Cardiac septum (tissue), 1 donor: ENCODE measurements at places on chromosomes 16 and 17.

- DNase-seq = no peak
Observed at GRCh38 chr17:12296209-12296625, 275.5 kb downstream of the MAP2K4 start.

GRCh38 chr17:47728214-47728877 is 4.7 kb upstream of the TBX21 start:
- no peak for DNase-seq

- DNase-seq = no peak
Observed at GRCh38 chr17:77941004-77941403, 17.5 kb upstream of the TNRC6C start.

- DNase-seq = no peak
Observed at GRCh38 chr16:69123910-69124309, 8.5 kb downstream of the CHTF8 start.

DNA sequence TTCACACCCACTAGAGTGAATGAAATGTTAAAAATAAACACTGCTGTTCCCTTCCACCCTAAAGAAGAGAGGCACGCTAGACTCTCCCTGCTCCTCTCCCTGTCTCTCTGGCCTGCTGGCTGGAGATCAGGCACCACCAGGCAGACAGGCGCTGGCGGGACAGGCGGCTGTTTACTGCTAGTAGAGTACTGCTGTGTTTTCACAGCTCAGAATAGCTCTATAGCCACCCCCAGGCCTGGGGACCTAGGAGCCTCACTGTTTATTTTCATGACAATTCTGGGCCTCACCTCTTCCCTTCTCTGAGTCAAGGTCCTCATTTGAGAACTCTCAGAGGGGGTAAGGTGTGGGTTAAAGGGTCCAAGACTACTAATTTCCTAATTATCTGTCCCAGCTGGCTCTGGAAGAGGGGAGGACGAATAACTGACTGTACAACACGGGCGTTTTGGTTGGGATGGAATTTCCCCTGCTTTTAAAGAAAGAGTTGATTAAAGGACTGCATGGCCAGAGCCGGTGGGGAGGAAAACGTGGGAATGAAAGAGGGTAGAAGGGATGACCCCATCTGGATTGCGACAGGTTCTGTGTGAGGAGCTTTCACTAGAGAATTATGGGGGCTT is 9.0 kb upstream of the G6PC1 start:
- peak; percentile 87 for DNase-seq

DNA sequence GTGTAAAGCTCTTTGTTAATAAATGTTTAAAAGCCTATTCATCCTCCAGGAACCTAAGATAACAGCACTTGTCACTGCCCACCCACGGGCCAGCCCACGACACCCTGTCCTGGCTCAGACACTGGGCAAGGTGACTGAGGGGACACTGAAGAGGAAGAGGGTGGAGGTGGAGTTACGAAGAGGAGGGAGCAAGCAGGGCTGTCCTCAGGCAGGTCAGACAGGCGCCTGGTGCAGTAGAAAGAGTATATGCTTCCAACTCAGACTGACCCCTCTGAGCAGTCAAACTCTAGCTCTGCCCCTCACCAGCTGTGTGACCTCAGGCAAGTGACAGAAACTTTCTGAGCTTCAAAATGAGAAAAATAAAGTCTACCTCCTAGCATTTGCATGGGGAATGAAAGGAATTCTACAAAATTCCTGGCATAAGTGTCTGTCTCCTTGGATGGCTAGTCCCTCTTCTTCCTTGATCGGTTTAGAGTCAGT is 22.8 kb downstream of the TEX2 start:
- no peak for DNase-seq
